ENCODE measurements at places on chromosomes 11 and 22.

DNA sequence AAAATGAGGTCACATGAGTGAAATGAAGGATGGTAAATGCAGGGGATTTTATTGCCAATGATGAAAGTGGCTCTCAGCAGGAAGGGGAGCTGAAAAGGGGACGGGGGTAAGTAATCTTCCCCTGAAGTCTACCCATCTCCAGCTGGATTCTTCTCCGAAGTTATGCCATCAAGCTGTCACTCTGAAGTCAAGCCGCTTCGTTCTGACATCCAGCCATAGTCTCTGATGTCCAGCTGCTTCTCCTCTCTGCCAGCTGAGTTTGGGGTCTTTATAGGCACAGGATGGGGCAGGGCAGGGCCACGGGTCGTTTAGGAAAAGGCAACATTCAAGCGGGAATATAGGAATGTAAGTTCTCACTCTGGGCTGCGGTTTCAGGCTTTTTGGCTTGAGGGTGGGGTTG lies 181.9 kb upstream of the ANO3 start:
- DNase-seq, result no peak

GRCh38 chr11:116792869-116793771 lies 1.4 kb upstream of the APOA5 start:
- DNase-seq, result no peak

DNA sequence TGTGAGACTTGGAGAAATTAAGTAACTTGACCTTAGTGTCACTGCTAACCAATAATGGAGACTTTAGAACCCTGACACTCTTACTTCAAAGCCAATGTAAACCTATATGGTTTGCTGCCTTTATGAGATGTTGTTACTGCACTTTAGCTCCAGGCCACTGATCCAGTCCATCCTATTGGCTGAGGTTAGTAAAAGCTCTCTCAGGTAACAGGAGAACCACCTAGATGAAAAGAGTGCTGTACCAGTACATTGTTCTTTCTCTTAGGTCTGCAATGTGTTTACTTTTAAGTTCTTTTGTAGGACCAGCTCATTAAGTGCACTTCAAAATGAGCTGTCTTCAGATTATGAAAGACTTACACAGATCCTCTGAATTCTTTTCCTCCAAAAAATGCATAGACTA lies 994.0 kb upstream of the FAT3 start:
- DNase-seq, result no peak

DNA sequence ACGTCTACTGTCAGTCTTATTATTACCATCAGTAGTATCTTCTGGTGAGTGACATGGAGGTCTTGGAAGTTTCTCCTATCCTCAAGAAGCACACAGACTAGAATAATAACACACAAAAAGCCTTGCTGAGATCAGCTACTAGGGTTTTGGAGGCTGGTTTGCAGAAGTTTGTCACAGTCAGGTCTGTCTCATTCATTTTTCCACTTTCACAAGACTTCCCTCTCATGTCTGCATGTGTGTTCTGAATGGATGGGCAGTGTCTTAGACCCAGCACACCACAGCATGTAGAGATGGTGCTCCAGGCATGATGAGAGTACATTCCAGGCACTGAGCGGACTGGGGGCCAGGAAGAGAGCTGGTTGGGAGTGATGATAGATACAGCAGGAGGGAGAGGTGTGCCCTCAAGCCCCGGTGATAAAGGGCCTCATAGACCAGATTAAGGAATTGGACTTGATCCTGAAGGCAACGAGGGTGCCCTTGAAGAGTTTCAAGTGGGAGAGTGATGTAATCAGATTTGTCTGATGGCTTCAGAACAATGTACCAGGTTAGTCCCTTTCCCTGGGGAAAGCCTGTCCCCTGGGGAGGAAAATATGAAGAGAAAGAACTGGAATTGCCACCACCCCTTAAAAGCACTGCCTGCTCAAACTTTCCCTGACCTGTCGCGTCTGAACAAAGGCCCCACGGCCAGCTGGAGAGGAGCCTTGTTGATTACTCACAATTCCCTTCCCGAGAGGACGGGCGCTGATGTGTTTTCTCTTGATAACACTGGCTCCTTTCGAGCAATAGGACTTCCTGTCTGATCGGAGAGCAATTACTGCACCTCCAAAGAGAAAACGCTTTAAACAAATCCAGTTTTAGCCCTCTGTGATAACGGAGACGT lies 45.1 kb upstream of the LMO2 start:
- no peak for DNase-seq

DNA sequence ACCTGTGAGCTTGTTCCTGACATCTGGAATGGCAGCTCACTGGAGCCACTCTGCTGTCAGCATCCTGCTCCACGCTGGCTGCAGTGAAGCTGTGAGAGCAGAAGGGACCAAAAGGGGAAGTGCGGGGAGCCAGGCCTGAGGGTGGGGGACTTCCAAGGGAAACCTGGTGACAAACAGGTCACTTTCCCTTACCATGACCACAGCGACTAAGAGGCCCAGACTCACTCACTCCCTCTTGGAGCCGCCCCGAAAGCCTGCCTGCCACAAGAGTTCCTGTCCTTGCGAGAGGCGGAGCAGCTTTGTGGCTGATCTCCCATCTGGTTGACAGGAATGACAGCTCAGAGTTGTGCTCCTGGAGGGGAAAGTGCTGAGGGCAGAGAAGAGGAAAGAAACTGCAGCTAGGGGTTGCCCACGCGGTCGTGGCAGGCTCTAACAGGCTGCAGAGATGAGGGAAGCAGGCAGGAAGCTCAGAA lies 183.8 kb upstream of the NTM start:
- peak; percentile 31 for DNase-seq

GRCh38 chr11:61336171-61336935 lies 3.3 kb downstream of the TKFC start:
- DNase-seq, result peak; percentile 93

GRCh38 chr11:68142028-68142412 lies 20.8 kb upstream of the CHKA start:
- DNase-seq, result no peak

- no peak for DNase-seq
Measured at GRCh38 chr11:105296806-105297205, 157.2 kb upstream of the CARD18 start.

GRCh38 chr11:2387266-2387987 lies 10.3 kb downstream of the CD81 start:
- DNase-seq, result no peak

DNA sequence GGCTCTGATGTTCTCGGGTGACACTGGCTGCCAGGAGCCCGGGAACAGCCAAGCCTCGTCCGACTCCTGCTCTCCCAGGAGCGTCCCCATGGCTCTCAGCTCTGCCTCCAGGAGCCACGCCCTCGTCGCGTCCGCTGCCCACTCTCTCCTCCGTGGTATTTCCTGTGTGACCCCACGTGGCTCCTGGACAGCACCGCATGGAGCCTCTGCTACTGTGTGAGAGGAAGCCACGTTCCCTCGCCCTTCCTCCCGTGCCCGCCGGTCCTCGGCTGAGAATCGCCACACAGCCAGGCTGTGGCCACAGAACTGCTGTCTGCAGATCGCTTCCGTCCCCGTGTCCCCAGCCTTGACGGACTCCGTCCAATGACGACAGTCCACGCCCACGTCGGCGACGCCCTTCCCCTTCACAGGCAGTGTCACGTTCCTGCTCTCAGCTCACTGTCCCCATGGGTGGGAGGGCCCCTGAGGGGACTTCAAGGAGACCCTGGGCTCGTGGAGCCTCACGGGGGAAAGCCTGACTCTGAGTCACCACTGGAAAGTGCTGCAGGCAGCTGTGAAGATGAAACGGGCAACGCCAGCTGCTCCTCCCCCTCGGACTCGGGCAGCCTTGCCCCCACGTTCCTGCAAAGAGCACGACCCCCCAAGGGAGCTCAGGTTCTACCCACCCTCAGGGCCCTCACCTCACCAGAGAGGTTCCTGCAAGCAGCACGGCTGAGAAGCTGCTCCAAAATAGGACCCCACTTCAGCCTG lies 458.5 kb downstream of the BRD1 start:
- DNase-seq, result no peak

DNA sequence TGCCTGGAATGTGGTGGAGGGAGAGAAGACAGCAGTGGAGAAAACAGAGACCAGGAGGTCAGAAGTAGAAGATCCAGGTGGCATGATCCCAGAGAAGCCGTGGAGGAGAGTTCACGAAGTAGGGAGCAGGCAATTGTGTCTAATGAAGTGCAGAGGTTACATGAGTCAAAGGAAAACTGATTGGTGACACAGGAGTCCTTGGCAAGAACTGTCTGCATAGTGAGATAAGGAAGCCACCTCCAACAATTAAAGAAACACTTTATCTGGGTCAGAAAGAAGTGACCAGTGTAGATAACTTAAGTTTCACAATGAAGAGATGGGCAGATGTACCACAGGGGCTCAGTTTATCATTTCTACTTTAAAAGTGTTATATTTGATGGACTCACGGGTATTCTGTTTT lies 57.0 kb upstream of the PTH start:
- no peak for DNase-seq

GRCh38 chr11:95453616-95454171 lies 222.7 kb upstream of the SESN3 start:
- no peak for DNase-seq

DNA sequence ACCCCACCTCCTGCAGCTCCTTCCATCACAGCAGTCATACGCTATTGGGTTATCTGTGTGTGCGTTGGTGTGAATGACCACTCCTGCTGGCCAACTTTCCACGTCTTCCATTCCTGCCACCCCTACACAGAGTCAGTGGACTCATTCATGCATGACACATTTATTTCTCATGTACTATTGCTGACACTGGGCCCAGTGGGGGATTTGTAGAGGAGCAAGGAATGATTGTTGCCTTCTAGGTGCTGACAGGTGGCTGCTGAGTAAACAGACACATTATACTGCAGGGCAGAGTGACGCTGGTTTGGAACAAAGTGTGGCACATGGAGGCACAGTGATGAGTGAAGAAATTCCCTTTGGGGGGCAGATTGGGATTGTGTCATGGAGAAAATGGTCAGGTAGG lies 113.9 kb downstream of the CCDC81 start:
- no peak for DNase-seq

GRCh38 chr11:10622957-10623791 lies 54.7 kb upstream of the LYVE1 start:
- no peak for DNase-seq
